Central memory CD8-positive, alpha-beta T cell (primary cell): ENCODE measurements at places on chromosomes 7 and 10.

- no peak for DNase-seq
Measured at GRCh38 chr10:115026746-115027140, 66.4 kb upstream of the ATRNL1 start.

GRCh38 chr10:102409604-102410428 lies 8.8 kb downstream of the PSD start:
- DNase-seq, result no peak

DNA sequence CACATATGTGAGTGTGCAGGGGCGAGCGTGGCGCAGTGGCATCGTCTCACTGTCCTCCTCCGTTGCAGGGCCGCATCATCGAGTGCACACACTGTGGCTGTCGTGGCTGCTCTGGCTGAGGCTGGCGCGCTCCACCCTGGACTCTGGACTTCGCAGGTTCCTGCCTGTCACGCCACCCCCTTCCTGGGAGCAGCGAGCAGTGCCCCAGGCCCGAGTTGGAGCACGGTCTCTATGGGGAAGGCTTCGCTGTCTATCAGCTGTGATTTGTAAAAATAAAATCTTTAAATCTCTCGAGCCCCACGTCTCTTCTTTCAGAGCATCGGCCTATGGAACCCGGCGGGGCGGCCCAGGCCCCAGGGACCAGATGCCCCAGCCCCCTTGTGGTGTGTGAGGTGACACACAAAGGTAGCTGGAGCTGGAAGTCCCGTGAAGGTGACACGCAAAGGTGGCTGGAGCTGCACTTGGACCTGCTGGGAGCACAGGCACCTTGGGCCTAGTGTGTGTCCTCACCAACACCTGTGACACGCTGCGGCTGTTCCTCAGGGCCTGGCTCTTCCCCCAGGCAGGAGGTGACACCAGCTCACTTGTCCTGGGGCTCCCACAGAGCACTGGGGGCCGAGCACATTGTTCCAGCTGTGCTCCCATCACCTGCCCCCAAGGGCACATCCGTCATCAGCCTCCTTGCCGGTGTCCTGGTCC lies 10.7 kb downstream of the BUD31 start:
- no peak for DNase-seq

GRCh38 chr10:101506829-101507661 lies 81.0 kb downstream of the POLL start:
- DNase-seq, result no peak

GRCh38 chr10:62620491-62620890 lies 184.0 kb upstream of the ADO start:
- DNase-seq, result no peak

- DNase-seq, result no peak
Measured at GRCh38 chr7:132240262-132240661, 336.0 kb downstream of the PLXNA4 start.

GRCh38 chr10:122475100-122475499 lies 13.7 kb downstream of the HTRA1 start:
- DNase-seq, result no peak

GRCh38 chr7:71785216-71785615 lies 626.9 kb downstream of the CALN1 start:
- no peak for DNase-seq

DNA sequence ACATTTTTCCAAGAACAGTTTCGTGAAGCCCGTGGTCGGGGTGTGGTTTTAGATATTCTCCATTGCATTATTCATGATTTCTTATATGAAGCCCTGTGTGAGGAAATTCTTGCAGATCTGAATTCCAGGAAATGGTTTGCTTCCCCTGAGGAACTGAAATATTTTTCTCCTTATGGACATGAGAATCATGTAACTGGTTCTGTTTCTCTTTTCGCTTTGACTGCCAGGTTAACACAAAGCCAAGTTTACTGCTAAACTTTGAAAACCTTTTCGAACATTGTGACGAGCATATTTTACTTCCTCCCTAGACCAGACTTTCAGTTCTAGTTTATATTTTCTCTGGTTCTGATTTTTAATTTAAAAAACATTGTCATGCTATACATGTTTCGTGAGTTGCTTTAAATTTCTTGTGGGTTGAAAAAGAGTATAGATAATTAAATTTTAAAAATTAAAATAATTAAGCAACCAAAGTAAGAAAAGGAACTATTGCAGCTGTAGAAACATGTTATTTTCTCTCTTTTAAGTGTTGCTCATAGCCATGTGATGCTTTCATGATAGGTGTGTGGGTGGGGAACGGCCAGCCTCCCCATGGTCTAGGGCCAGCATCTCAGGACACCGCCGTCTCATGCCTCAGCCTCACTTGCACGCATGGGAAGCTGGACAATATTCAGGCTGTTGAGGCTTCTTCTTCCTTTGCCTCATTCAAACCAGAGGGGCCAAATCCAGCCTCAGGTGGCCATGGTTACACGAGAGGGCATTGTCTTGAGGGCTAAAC lies 97.1 kb downstream of the CREB5 start:
- no peak for DNase-seq

DNA sequence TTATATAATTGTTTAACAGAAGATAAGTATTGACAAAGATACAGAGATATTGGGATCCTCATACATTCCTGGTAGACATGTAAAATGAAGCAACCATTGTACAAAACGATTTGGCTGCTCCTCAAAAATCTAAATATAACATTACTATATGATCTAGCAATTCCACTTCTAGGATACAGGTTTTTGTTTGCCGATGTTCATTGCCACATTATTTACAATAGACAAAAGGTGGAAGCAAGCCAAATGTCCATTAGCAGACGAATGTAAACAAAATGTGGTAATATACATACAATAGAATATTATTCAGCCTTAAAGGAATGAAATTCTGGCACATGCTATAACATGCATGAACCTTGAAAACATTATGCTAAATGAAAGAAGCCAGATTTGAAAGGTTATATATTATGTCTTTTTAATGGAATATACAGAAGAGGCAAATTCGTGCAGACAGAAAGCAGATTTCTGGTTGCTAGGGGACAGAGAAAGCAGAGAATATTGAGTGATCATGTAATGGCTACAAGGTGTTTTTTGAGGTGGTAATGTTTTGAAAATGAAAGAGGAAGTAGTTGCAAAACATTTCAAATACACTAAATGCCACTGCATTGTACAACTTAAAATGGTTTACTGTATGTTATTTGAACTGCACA lies 44.9 kb downstream of the POLR1F start:
- DNase-seq, result no peak

GRCh38 chr10:77027576-77027975 lies 610.0 kb downstream of the KCNMA1 start:
- DNase-seq, result no peak
